ENCODE measurements at places on chromosomes 11 and 22. TPM values are rescaled to one million over a fixed set of nuclear protein-coding genes. Genes with fewer than 3 reads are reported as not detected.
A peak's percentile ranks its signal among the peaks of the same experiment; 100 is the strongest.

DNA sequence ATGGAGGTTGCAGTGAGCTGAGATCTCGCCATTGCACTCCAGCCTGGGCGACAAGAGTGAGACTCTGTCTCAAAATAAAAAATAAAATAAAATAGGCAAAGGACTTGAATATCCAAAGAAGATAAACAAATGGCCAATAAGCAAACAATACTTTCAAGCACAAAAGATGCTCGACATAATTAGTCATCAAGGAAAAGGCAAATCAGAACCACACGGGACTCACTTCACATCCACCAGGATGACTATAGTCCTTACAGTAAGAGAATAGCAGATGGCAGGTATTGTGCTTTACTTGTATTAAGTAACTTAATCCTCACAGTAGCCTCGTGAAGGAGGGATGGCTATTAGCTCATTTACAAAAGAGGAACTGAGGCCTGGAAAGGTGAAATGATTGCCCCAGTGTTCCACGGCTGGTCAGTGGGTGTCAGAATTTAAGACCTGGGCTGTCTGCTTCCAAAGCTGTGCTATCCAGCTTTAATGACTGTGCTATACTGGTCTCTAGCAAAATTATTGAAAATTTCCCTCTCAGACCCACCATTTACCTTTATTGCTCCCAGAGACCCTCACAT, 40.2 kb upstream of the RBFOX2 start:
- no peak overlapping the region for H3K27ac ChIP-seq
- H3K27me3 ChIP-seq, result no peaks in the 10 kb centered on the region
- no peaks in the 10 kb centered on the region for H3K36me3 ChIP-seq
- DNase-seq, result no peak
- no peaks in the 10 kb centered on the region for H3K4me1 ChIP-seq

The UFD1 gene
- polyA plus RNA-seq, result 72.3 TPM

The HPX gene
- 1.3 TPM for polyA plus RNA-seq

DNA sequence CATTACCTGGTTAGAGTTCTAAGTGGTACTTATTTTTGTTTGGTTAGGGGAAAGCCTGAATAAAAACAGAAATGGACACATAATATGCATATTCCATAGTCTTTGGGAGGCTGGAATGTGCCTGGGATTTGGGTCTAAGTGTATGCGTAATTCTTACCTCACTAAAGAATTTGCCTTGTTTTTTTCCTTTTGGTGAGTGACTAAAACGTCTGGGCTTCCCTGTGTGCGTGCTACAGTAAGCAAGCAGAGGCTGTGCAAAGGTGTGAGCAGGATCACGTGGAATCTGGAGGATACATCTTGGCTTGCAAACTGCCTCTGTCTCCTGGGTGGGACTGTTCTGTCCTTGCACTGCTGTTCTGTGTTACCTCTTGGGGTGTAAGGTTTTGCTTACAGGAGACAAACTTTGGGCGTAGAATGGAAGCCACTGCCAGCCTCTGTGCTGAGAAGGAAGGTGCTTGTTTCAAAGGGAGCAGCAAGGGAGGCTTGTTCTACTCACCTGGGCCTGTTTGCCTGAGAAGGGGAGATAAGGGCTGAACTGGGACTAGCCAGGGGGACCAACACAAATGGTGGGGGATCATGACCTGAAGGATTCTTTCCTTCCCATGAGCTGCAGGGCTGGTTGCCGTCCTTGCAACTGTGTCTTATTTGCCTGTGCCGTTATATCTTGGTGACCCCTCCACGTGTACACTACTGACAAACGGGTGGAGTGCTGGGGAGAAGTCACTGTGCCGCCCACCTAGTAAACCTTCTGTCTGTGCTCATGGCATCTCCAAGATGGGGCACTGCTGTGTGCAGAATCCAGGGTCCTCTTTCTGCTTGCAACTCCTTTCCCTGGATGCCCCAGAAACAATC, 4.5 kb downstream of the NEAT1 start:
- no peaks in the 10 kb centered on the region for H3K4me1 ChIP-seq
- peak overlapping the region; percentile 97 for H3K27ac ChIP-seq
- no peaks in the 10 kb centered on the region for H3K27me3 ChIP-seq

The OR5AR1 gene
- polyA plus RNA-seq, result not detected

DNA sequence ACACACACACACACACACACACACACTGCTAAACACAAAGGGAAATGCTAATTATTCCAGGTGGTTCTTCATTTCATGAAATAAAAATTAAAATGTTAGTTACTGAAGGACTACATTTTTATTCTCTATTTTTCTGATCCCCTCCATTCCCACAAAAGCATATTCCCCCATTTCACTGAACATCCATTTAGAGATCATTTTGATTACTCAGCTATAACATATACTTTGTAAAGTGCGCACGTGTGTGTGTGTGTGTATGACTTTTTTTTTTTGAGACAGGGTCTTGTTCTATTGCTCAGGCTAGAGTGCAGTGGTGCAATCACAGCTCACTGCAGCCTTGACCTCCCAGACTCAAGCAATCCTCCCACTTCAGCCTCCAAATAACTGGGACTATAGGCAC, 42.6 kb downstream of the SLC35F2 start:
- H3K4me1 ChIP-seq, result peaks cover 1% of the 10 kb centered on the region
- no peaks in the 10 kb centered on the region for H3K27me3 ChIP-seq
- DNase-seq, result no peak
- H3K4me3 ChIP-seq, result no peak overlapping the region
- no peaks in the 10 kb centered on the region for H3K36me3 ChIP-seq
- H3K27ac ChIP-seq, result no peak overlapping the region

The MGAT3 gene
- 5.6 TPM for polyA plus RNA-seq

The MRGPRX3 gene
- polyA plus RNA-seq, result 0.18 TPM

The USP2 gene
- 1.7 TPM for polyA plus RNA-seq

The TMX2 gene
- 89.6 TPM for polyA plus RNA-seq

DNA sequence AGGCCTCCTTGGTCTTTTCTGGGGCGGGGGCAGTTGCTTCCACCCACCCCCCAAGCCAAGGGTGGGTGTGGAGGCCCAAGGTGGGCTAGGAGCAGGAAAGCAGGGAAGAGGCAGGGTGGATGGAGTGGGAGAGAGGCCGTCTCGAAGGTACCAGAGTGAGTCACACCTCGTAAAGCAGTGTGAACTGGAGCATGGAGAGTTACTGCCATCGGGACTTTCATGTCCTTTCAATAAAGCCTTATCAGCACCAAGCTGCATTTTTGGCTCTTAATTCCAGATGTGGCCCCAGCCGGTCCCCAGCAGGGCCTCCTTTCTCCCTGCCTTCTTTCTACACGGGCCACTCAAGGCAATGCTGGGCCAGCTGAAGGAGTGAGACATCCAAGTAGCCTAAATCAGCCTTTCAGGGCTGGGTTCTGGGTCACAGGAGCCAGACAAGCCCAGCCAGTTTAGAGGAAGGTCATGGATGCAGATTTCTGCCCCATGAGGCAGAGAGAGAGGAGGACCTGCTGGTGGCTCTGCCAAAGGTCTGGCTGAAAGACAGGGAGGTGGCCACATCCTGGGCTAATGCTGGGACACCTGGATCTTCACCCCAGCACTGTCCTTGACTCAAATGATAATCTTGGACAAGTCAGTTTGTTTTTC, 59.0 kb upstream of the CD82 start:
- H3K4me3 ChIP-seq, result no peak overlapping the region
- no peak for DNase-seq
- no peaks in the 10 kb centered on the region for H3K27me3 ChIP-seq

The CDCA5 gene
- polyA plus RNA-seq, result 2.1 TPM

- no peak overlapping the region for H3K27ac ChIP-seq
- H3K4me1 ChIP-seq, result no peaks in the 10 kb centered on the region
- no peak for DNase-seq
- H3K27me3 ChIP-seq, result no peaks in the 10 kb centered on the region
- H3K4me3 ChIP-seq, result no peak overlapping the region
- H3K36me3 ChIP-seq, result no peaks in the 10 kb centered on the region
Measured at GRCh38 chr11:31779374-31779791, 31.7 kb downstream of the PAX6 start.

DNA sequence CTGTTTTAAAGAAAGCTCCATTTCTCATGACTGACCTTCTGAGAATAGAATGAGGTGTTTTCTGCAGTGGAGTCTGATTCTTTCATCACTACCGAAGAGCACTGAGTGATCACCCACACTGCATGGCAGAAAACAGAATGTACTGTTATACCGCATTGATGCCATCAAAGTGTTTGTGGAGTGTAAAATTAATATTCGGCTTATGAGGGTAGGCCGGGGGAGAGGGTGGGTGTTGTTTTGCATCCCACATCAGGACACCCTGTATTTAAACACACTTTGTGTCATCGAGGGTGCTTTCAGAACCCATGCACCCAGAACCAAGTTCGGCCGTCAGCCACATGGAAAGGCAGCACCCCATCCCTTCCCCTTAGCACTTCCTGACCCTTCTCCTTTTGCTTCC, 41.3 kb upstream of the ETS1 start:
- H3K27me3 ChIP-seq, result no peaks in the 10 kb centered on the region
- H3K36me3 ChIP-seq, result no peaks in the 10 kb centered on the region
- no peak for DNase-seq
- H3K4me3 ChIP-seq, result no peak overlapping the region

DNA sequence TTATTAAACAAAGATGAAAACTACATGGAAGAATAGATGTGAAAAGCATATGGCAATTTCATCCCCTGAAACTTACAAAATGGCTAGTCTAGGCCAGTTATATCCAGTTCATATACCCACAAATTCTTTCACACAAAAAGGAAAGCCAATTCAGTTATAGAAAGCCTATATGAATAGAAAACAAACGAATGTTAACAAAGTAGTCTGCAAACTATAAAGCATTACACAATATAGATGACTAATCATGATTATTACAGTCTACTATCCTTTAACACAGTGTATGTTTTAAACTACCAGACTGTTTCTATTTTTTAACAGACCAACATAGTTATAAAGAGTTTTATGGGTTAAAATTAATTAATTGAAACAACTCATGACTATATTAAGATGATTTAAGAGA, 12.1 kb downstream of the DCUN1D5 start:
- H3K4me1 ChIP-seq, result no peaks in the 10 kb centered on the region
- no peak for DNase-seq
- H3K4me3 ChIP-seq, result no peak overlapping the region
- peaks cover 6% of the 10 kb centered on the region for H3K36me3 ChIP-seq

DNA sequence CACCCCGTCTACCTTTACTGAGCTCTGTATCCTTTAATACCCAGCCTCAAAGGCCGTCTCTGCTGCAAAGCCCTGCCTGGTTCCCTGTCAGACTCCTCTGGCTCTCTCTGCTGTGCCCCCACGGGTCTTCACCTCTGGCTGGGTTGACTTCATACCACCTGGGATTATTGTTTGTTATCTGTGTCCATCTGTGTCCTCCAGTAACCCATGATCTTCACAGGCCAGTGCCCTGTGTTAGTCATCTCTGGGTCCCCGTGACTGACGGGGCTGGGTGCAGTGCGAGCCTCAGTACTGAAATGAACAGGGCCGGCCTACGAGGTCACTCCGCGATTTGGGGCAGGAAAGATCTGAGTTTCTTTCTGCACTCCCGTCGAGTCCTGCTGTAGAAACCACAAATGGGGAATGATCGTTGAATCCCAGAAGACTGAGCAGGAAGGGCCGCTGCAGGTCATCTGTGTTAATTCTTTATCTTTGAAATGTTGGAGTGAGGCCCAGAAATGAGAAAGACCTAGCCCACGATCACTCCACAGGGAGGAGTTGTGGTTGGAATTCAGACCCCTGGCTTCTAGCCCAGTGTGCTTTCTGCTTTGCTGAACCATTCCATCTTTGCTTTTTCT, 12.3 kb upstream of the TUB start:
- peak; percentile 84 for DNase-seq
- no peaks in the 10 kb centered on the region for H3K27me3 ChIP-seq
- peaks cover 12% of the 10 kb centered on the region for H3K4me1 ChIP-seq
- peak overlapping the region; percentile 79 for H3K27ac ChIP-seq

DNA sequence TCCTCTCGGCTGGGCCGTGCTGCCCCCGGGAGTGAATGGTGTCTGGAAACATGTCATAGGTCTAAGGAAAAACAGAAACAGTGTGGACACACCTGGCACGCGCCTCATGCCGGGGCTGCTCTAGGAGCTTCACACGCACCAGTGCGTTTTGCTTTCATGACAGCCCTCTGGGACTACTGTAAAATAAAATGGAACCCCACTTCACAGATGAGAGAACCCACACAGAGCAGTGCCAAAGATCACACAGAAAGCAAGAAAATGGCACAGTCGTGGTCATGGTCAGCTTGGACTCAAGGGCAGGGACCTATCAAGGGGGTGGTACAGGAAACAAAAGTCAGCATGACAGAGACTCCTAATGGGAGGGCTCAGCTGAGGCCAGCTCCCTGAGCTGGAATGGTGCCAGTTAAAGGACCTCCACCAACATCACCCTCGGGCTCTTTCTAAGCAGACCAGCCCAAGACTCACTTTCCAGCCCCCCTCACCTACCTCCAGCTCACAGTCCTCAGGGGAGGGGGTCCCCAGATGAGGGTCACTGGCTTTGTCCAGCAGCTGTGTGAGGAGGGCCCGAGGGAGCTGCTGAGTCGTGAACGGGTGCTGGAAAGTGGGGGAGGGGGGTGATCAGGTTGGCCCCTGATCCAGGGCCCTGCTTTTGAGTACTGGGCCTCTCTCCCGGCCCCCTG, 3.3 kb downstream of the MAP4K2 start:
- no peak for DNase-seq
- no peaks in the 10 kb centered on the region for H3K27me3 ChIP-seq
- H3K36me3 ChIP-seq, result peaks cover 25% of the 10 kb centered on the region
- peaks cover 24% of the 10 kb centered on the region for H3K4me1 ChIP-seq

The WNT11 gene
- polyA plus RNA-seq, result 1.5 TPM

The SSRP1 gene
- 37.1 TPM for polyA plus RNA-seq

DNA sequence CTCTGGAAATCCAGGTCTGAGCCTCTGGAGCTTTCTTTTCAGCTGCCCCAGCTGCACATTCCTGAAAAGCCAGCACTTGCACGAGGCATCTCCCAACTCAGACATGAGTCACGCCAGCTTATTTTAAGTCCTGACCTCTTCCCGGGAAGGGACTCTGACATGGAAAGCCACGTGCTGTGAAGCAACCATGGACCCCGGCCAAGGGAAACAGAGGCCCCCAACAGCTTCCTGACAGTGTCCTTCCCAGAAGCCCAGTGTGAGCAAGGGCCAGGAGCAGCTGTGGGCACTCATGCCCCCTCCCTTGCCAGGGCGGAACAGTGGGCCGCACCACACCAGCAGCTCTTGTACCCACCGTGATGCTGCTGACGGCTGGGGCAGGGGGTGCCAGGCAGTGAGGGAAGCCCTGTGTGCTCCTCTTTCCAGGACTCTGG, 118.8 kb upstream of the CADM1 start:
- H3K4me3 ChIP-seq, result no peak overlapping the region
- H3K4me1 ChIP-seq, result peaks cover 10% of the 10 kb centered on the region
- H3K27me3 ChIP-seq, result no peaks in the 10 kb centered on the region

DNA sequence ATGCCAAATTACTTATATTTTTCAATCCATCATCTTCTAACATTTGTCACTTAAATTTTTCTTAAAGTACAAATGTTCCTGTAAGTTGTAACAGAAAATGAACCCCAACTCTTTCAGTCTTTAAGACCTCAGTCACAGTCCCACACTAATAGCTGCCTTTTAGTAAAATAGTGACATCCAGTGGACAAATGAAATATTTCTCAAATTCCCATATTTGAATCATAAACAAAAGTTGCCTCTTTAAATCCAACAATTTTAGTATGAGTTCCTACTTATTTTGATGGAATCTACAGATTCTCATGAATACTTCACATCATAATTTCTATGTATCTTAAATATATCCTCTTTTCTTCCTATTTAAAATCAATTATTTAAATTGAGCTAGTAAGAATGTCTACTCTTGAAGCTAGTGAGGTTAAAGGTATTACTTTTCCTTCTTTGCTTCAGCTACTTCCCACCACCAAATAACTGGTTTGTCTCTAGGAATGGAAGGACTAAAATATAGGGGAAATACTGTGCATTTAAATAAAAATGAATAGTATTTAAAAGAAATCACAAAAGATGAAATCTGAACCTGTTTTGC, 9.2 kb downstream of the LIN7C start:
- no peak overlapping the region for H3K27ac ChIP-seq
- H3K4me1 ChIP-seq, result no peaks in the 10 kb centered on the region
- H3K27me3 ChIP-seq, result no peaks in the 10 kb centered on the region
- peak; percentile 57 for DNase-seq
- H3K4me3 ChIP-seq, result no peak overlapping the region
